NT2/D1 (cell line): ENCODE measurements at places on chromosomes 11 and 22.

DNA sequence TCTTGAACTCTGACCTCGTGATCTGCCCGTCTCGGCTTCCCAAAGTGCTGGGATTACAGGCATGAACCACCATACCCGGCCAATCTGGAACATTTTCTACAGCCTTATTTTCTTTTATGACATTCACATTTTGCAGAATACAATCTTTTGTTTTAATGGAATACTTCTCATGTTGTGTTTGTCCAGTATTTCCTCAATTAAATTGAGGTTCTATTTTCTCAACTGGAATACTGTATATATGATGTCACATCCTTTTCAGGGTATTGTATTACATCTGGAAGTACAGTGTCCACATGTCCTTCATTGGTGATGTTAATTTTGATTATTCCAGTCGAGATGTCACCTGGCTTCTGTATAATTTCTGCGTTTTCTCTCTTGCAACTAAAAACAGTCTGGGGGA, 90.8 kb upstream of the HORMAD2 start:
- DNase-seq, result no peak

- no peak for DNase-seq
Measured at GRCh38 chr11:70507466-70508230, 109.3 kb downstream of the CTTN start.

DNA sequence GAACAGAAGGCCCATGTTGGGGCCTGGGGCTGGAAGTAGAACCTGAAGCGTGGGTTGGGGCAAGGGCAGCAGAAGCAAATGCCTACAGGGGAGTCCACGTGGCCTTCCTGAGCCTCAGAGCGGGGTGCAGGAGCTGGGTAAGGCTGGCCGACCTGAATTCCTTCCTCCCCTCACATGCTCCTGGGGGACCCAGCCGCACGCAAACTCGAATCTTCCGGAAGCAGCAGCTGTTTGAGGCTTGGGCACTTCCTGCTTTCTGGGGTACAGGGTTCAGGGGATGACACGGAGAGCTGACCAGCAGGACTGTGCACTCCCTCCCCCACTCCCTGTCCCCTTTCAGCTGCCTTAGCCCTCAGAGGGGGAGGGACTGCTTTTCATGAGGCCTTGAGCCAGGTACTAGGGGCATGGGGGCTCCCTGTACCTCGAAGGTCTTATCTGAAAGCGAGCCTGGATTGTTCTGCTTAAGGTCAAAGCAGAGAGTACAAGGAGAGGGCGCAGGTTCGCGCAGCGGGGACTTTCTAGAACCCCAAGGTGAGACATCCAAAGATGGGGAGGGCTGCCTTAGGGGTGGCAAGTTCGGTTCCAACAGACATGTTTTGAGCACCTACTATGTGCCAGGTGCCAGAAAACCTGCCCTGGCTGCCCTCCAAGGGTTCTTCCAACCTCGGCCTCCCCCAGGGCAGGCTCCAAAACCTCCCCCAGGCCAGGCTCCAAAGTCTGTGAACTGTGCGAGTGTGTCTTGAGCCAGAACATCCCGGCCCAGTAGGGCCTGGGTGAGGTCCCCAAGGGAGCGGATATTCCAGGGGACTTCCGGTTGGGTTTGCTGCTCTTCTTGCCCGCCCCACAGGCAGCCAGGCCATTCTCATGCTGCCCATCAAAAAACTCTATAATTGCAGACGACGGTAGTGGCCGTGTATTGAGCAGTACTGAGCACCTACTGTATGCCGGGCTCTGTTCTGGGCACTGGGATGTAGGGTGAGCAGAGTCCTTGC, 1.7 kb downstream of the NCF4 start:
- no peak for DNase-seq

DNA sequence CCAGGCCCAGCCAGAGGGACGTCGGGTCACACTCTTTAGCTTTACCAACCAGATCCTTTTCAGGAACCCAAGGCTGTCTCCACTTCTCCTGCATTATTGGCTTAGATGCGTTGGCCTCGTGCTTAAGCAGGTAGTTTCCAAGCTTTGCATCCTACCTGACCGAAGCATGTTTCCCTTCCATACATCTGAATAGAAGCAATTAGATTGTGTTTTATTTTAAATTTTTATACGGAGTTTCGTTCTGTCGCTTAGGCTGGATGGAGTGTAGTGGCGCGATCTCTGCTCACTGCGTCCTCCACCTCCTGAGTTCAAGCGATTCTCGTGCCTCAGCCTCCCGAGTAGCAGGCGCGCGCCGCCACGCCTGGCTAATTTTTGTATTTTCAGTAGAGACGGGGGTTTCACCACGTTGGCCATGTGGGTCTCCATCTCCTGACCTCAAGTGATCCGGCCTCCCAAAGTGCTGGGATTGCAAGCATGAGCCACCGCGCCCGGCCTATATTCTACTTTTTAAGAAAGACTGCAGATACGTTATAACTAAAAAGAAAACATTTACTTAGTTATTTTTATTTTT, 677 bp downstream of the DYNC2H1 start:
- no peak for DNase-seq

GRCh38 chr11:66326261-66327111, 9.6 kb upstream of the CD248 start:
- DNase-seq, result no peak

- no peak for DNase-seq
Measured at GRCh38 chr11:102488208-102488607, 35.6 kb upstream of the TMEM123 start.
